H1 (cell line): ENCODE measurements at places on chromosomes 11 and 22.
A peak's percentile ranks its signal among the peaks of the same experiment; 100 is the strongest.

- H3K36me3 ChIP-seq, result no peaks in the 10 kb centered on the region
- H3K27me3 ChIP-seq, result no peaks in the 10 kb centered on the region
- no peaks in the 10 kb centered on the region for H3K4me1 ChIP-seq
- no peak overlapping the region for H3K4me3 ChIP-seq
Measured at GRCh38 chr11:34274712-34275398, 83.0 kb downstream of the ABTB2 start.

DNA sequence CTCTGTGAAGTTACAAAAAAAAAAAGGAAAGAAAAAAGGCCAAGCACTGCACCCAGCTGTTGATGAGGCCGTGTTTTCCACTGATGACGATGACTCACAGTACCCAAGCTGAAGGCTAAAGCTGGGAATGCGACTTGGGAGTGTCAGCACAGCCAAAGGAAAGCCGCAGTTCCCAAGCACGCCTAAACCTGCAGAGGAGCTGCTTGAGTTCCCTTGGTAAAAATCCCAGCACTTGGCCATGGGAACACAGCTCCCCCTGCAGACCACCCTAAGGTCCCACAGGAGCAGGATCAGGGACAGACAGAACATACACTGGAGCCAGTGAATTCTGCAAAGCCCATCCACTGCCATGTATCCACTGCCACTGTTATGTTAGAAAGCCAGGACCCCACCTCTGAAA, 39.9 kb downstream of the SERGEF start:
- DNase-seq, result peak; percentile 83
- H3K27ac ChIP-seq, result no peak overlapping the region
- no peak overlapping the region for H3K4me3 ChIP-seq
- no peaks in the 10 kb centered on the region for H3K36me3 ChIP-seq
- no peaks in the 10 kb centered on the region for H3K27me3 ChIP-seq
- H3K4me1 ChIP-seq, result no peaks in the 10 kb centered on the region

- no peak overlapping the region for H3K27ac ChIP-seq
- no peaks in the 10 kb centered on the region for H3K27me3 ChIP-seq
- DNase-seq, result no peak
Measured at GRCh38 chr11:1826552-1827094, 8.2 kb upstream of the SYT8 start.

DNA sequence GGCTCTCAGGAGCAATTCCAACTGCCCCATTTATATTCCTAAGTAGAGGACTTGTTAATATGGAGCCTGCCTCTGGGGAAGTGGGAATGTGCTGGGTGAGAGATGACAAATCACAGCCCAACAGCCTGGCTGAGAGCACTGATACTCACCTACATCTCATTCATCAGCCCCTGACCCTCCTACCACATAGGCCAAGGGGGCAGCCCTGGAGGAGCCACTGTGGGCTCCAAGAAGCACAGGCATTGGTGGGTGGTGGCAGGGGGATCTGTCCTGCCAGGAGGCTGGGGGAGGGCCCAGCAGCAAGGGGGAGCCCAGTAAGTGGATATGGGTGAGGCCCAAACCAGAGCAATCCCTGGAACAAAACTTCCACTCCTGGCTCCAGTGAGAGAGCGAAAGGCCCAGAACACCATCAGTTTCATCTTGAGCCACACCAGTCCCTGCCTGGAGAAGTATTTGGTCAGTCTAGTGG, 79.7 kb downstream of the BUD13 start:
- no peak overlapping the region for H3K4me3 ChIP-seq
- no peaks in the 10 kb centered on the region for H3K36me3 ChIP-seq
- no peaks in the 10 kb centered on the region for H3K27me3 ChIP-seq
- peak; percentile 37 for DNase-seq

- H3K4me1 ChIP-seq, result no peaks in the 10 kb centered on the region
- H3K27me3 ChIP-seq, result no peaks in the 10 kb centered on the region
- DNase-seq, result no peak
- H3K4me3 ChIP-seq, result no peak overlapping the region
Measured at GRCh38 chr11:102085864-102086551, 24.2 kb upstream of the YAP1 start.

GRCh38 chr22:20563941-20564371, 56.5 kb downstream of the MED15 start:
- no peaks in the 10 kb centered on the region for H3K4me1 ChIP-seq
- H3K4me3 ChIP-seq, result no peak overlapping the region
- H3K27ac ChIP-seq, result no peak overlapping the region
- no peak for DNase-seq
- H3K36me3 ChIP-seq, result peaks cover 27% of the 10 kb centered on the region
- no peaks in the 10 kb centered on the region for H3K27me3 ChIP-seq

DNA sequence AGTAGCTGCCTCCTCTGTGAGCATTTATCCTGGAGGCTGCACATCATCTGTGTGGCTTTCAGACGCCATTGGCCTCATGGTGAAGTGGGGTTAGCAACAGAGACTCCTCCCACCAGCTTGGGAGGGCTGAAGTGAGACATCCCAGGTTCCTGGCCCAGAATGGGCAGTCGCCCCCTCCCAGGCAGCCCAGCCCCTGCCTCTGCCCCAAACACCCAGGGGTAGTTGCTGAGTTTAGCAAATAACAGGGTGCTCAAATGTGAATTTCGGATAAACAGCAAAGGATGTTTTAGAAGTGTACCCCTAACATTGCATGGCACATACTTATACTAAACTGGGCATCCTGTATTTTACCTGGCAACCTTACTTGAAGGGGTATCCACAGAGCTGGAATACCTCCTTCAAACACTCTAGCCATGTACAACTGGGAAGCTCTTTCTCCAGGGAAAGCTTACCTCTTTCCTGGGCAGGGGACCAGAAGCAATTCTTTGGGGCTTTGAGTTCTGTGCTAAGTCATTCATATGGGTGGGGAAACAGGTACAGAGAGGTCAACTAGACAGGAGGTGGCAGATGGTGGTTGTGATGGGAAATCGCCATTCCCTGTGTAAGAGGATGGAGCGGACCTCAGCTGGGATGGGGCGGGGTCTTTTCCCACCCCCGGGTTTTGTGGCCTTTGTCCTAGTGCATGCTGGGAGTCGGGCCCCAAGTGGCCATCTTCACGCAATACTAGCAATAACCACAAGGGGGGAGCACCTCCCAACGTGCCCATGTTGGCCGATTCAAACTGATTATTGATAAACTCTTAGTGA, 19.3 kb downstream of the MTFP1 start:
- DNase-seq, result peak; percentile 59
- H3K36me3 ChIP-seq, result no peaks in the 10 kb centered on the region
- H3K4me1 ChIP-seq, result peaks cover 5% of the 10 kb centered on the region
- no peak overlapping the region; the same call in 1 of the 2 replicates for H3K4me3 ChIP-seq

- H3K36me3 ChIP-seq, result no peaks in the 10 kb centered on the region; the same call in 1 of the 2 replicates
- no peaks in the 10 kb centered on the region for H3K27me3 ChIP-seq
- no peak for DNase-seq
- H3K27ac ChIP-seq, result no peak overlapping the region
- H3K4me1 ChIP-seq, result peaks cover 6% of the 10 kb centered on the region; the same call in 1 of the 2 replicates
Measured at GRCh38 chr11:126336671-126337101, 18.8 kb upstream of the ST3GAL4 start.
